ENCODE measurements at places on chromosomes 12 and 14. TPM values are rescaled to one million over a fixed set of nuclear protein-coding genes. Genes with fewer than 3 reads are reported as not detected.

GRCh38 chr12:119682639-119683252 is 14.8 kb downstream of the PRKAB1 start:
- no peaks in the 10 kb centered on the region for H3K27me3 ChIP-seq
- H3K4me1 ChIP-seq, result no peaks in the 10 kb centered on the region
- no peak overlapping the region for H3K4me3 ChIP-seq
- no peak for DNase-seq

DNA sequence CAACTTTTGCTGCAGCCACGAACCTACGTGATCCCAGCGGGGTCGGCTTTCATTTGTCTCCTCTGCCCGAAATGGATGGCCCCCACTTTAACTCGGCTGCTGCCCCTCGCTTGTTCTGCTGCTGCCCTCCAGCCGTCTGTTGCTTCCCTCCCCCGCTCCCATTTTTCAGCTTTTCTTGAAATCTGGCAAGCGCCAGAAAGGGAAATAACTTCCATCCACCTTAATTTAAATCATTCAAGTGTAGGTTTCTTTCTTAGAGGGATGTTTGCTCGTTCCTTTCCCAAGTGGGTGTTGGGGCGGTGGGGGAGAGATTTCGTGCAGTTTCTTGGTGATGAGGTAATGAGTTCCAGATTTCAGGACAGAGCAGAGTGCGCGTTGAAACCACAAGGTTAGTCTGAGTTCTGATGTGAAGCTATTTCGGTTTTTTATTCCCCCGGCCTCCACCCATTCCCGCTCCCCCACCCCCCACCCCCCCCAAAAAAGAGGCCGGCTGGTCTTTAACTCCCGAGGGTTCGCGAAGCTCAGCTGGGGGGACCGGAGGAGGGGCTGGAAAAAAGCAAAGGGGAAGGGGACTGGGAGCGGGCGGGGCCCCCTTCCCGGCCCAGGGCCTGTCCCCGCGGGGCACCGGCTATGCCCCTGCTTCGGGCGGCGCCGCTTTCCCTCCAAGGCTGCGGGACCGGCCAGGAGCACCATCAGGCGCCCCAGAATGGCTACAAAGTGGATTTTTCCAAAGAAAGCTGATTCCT is 2.2 kb upstream of the ZFP36L1 start:
- peaks cover 41% of the 10 kb centered on the region for H3K4me1 ChIP-seq
- H3K27me3 ChIP-seq, result no peaks in the 10 kb centered on the region
- peak overlapping the region; percentile 65 for H3K4me3 ChIP-seq
- H3K36me3 ChIP-seq, result peaks cover 9% of the 10 kb centered on the region

The CYP46A1 gene
- total RNA-seq, result not detected

DNA sequence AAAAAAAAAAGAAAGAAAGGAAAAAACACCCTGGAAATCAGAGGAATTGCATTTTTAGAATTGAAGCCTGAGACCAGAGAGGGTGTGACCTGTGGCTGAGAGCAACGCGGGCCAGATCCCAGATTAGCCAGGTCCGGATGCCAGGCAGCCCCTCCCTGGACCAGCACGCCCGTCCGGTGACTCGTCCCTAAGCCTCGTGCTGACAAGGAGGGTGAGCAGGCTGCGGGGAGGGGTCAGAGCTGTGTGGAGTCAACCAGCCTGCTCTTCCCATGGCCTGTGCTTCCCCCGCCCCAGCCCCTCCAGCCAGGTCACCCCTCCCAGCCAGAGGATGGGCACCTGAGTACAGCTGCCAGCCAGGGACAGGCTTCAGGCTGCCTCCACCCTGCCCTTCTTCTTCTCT is 4.2 kb upstream of the KLC1 start:
- DNase-seq, result no peak
- H3K36me3 ChIP-seq, result no peaks in the 10 kb centered on the region
- H3K27me3 ChIP-seq, result no peaks in the 10 kb centered on the region
- H3K4me1 ChIP-seq, result peaks cover 25% of the 10 kb centered on the region
- H3K27ac ChIP-seq, result no peak overlapping the region
- no peak overlapping the region for H3K4me3 ChIP-seq

- DNase-seq, result no peak
- H3K4me1 ChIP-seq, result no peaks in the 10 kb centered on the region
- H3K4me3 ChIP-seq, result no peak overlapping the region
These were observed 10.8 kb downstream of the ITPK1 start for GRCh38 chr14:93104961-93105360.

- H3K36me3 ChIP-seq, result peaks cover 38% of the 10 kb centered on the region
- H3K27ac ChIP-seq, result no peak overlapping the region
- no peaks in the 10 kb centered on the region for H3K4me1 ChIP-seq
- no peak for DNase-seq
- H3K4me3 ChIP-seq, result no peak overlapping the region
These were observed 30.8 kb downstream of the TMTC3 start for GRCh38 chr12:88172844-88173407.

The FGD4 gene
- 0.83 TPM for total RNA-seq
